ENCODE measurements at places on chromosomes 7 and 10.

GRCh38 chr10:132537684-132538001 lies at the start of gene INPP5A:
INPP5A (plus strand) TSS chr10:132537787; CDS start chr10:132538097, 310 bp downstream.
- no peak for DNase-seq

DNA sequence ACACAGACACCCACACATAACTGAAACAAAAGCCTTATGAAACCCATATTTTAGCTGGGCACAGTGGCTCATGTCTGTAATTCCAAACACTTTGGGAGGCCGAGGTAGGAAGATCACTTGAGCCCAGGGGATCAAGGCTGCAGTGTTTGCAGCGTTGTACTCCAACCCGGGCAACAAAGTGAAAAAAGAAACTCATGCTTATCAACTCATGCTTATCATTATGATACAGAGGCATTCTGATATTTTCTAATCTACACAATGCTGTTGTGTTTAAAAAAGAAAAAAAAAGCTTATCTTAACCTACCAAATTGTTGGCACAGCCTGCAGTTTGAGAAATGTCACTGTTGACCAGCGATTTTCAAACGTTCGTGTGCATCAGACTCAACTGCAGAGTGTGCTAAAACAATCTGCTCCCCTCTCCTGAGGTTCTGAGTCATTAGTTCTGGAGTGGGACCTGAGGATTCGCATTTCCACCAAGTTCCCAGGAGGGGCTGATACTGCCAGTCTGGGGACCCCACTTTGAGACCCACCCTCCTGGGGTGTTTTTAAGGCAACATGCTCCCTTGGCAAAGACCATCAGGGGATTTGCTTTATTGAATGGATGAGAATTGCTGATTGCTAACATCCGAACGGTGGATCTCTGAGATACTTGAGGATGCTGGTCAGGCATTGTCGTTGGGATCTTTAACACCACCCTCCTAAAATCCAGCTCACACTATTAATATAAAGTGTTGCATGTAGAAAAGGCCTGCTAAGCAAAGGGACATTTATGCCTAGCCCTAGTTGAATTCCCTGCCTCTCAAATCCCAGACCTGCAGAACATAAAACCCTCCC lies 16.2 kb downstream of the CHST3 start:
- no peak for DNase-seq

GRCh38 chr10:89312973-89313372 lies 11.1 kb downstream of the IFIT2 start:
- DNase-seq, result no peak

GRCh38 chr7:135197906-135198655 lies 13.2 kb downstream of the WDR91 start:
- no peak for DNase-seq

DNA sequence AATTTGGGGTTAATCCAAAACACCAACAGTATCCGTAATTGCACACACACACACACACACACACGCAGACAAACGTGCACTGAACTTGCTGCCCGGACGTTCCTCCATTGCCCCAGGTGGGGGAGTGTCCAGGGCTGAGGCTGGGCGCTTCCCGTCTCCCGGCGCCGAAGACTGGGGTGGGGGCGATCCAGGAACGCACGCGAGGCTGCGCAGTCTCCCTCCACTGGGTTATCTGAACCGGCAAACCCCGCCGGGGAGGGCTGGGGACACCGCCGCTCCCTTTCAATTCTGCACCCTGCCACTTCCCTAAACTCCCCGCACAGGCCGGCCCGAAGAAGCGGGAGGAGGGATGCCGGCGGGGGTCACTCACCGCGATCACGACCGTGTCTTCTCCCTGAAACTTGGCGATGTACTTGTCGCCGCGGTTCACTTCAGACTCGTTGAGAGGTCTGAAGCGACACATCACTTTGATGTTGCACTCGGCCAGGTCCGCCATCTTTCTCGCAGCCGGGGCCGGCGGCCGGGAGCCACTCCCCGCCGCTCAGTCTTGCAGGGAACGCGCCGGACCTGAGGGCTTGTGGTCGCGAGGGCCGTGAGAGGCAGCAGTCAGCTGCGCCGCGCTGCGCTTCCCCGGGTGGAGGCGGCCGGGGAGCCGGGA lies 618 bp downstream of the KIF5B start:
- peak; percentile 13 for DNase-seq

GRCh38 chr10:23436983-23437382 lies 1.9 kb upstream of the OTUD1 start:
- DNase-seq, result no peak

- no peak for DNase-seq
Measured at GRCh38 chr10:58998924-58999713, 177.3 kb upstream of the PHYHIPL start.

GRCh38 chr7:105268511-105269392 lies 120.0 kb downstream of the SRPK2 start:
- peak; percentile 35 for DNase-seq

DNA sequence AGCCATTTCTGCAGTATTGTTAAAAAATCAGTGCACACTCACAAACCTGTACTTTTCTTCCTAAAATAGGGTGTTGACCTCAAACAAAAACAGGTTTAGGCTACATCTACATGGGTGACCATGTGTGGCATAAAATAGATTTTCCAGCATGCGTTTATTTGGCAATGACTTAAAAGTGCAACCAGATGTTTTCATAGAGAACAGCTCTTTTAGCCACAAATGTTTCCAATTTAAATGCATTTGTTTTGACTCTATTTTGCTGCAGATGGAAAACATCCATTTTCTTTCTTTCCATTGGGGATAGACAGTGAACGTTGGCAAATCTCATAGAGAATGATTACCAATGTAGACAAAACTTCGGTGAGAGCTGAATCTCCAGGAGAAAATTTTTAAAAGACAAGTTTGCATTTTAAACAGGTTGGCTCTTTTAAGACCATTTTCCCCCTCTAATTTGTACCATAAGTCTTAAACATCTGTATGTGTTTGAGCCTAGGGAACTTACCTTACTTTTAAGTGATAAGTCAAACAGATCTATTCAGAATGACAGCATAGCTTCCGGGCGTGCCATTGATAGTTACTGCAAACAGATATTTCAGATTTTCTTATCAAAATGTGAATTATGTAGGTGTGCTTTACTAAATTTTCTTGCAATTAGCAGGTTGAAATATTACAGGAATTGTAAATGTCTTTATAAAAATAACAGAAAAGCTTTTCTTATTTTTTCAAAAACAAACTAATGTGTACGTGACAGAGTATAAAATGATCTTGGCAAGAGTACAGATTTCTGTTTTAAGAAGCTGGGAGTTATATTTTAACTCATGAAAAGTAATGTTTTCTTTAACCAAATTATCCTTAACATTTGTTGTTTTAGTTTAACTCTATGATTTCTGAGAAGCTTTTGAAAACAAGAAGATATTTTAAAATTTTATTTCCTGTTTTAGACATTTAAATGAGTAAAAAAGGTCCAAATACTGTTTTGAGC lies 144.9 kb downstream of the HGF start:
- DNase-seq, result no peak

DNA sequence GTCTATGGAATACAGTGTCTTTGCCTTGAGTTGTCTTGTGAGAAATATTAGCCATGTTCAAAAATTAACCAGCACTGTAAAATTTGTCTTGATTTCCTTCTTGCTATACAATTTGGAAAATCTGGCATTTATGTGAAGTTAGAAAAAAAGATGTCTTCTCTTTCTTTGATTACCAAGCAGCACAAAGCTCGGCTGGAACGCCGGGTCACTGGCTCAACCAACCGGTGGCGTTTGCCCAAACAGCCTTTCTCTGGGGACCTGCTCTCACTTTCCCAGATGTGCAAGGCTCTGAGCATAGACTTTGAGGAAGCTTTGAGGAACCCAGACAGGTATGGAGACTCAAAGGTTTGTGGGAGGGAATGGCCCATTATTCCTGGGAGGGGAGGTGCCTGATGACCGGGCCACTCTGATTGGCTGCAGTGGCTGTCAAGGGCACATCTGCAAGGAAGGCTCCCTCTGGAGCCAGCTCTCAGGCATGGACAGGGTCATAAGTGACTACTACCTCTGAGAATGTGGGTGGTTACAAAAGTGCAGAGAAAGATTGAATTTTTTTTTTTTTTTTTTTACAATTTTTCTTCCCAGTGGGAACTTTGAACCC lies 5.6 kb downstream of the BTBD16 start:
- no peak for DNase-seq

GRCh38 chr10:71080381-71081228 lies 131.8 kb upstream of the UNC5B start:
- no peak for DNase-seq

- DNase-seq, result no peak
Measured at GRCh38 chr7:82156168-82156567, 287.4 kb downstream of the CACNA2D1 start.

GRCh38 chr10:93403152-93404047 lies 78.7 kb downstream of the MYOF start:
- no peak for DNase-seq

GRCh38 chr7:69765879-69766278 lies 167.6 kb downstream of the AUTS2 start:
- DNase-seq, result no peak

DNA sequence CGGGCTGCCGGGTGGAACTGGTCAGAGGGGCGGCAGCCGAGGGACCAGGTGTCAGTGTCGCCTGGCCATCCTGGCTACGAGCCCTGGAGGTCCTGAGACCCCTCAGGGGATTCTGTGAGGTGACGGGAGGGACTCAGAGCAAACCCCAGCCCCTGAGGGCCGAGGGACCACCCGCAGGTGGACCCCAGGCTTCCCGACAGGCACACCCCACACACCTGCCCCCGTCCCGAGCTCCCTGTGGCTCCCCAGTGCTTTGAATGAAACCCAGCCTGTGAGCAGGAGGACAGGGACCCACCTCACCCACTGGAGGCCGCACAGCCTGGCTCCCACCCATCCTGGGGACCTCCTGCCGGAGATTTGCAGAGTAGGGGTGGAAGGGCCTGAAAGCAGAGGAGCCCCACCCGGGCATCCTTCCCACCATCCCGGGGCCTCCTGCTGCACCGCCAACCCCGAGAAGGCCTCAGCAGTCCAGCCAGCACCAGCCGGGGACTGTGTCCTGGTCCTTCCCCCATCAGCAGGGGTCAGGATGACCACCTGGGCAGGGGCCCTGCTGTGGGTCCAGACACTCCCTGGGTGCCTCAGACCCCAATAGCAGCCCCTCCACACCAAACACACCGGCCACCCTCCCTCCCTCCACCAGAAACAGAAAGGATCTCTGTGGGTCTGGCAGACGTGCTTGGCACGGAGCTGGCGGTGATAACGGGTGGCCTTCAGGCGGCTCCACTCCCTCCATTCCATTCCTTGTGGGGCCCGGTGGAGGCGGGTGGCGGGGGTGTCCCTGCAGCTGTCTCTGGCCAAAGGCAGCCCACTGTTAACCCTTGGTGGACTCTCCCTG lies 13.9 kb downstream of the VENTX start:
- no peak for DNase-seq

- DNase-seq, result no peak
Measured at GRCh38 chr10:92413519-92413918, 122.6 kb downstream of the MARCHF5 start.

- peak; percentile 63 for DNase-seq
Measured at GRCh38 chr10:106582291-106582690, 582.2 kb downstream of the SORCS1 start.

GRCh38 chr7:92794831-92795230 lies 41.5 kb downstream of the CDK6 start:
- DNase-seq, result no peak

DNA sequence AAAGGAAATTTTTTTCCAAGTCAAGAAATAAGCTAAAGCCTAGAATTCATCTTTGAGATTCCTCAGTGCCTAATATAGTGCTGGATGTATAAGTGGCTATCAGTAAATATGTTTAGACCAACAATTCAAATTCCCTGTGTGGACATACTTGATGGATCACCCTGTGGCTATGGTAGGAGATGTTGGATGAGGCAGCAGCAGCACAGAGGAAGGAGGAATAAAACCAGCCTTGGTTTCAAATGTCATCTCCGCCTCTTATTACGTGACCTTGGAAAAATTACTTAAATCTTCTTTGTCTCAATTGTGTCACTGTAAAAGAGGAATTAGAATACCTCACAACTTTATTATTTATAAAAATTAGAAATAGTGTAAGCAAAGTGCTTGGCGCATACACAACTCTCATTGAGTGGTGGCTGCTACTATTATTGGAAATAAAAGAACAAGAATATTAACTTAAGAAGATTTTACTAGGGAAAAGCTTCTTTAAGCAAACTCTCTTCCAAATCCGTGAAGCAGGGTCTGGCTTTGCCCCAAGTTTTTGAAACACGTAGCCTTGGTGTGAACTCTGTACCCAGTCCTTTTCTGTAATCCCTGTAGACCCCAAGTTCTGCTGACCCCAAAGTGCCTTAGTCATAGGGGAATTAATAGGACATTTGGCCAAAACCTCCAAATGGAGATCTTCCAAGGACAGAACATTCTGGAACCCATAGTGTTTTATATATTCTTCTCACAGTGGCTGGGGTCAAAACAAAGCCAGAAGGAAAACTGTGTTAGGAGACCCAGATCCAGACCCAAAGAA lies 283.8 kb downstream of the PTEN start:
- DNase-seq, result no peak

- DNase-seq, result no peak
Measured at GRCh38 chr10:101905251-101905650, 61.7 kb upstream of the KCNIP2 start.

GRCh38 chr7:50190776-50191175 lies 97.7 kb upstream of the ZPBP start:
- DNase-seq, result no peak

DNA sequence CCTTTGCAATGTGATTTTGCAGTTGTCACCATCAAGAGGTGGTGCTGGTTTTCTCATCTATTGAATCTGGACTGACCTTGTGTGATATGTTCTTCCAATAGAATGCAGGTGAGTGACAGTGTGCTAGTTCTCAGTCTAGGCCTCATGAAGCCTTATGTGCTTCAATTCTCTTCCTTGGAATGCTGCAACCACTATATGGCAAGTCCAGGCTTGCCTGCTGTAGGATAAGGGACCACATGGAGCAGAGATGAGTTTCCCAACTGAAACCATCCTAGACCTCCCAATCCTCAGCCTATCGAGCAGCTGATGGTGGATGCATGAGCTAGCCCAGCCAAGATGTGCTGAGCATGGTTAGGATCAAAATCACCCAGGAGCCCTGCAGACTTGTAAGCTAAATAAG lies 32.6 kb upstream of the ARHGAP21 start:
- DNase-seq, result no peak

DNA sequence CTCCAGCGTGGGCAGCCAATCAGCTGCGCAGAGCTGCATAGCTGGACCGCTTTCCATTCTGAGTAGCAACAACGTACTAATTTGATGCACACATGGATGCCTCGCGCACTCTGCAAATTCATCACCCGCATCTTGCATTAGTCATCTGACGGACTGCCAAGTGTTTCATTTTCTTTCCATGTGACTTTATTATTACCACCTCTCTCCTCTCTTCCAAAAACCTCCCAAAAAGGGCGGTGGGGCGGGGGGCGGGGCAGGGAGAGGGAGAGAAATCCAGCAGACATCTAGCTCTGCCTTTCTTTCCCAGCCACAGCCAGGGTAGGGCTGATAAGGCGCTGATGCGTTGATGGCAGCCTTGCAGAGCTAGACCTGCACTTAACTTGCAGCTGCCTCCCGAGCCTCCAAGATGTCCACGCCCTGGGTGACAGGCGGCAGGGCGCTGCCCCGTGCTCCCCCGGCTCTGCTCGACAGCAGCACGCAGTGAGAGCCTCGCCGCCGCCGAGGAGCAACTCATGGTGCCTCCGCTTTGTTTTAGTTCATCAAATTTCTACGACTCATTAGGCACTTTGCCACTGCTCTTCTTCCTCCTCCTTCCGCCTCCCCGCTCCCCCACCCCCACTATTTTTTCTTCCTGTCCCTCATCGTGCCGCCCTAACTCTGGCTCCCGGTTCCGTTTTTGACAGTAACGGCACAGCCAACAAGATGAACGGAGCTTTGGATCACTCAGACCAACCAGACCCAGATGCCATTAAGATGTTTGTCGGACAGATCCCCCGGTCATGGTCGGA lies 147.3 kb downstream of the CELF2 start:
- no peak for DNase-seq

GRCh38 chr7:51228386-51228958 lies 88.1 kb downstream of the COBL start:
- DNase-seq, result no peak
